ENCODE measurements at places on chromosomes 7 and 10. TPM values are rescaled to one million over a fixed set of nuclear protein-coding genes. Genes with fewer than 3 reads are reported as not detected.

DNA sequence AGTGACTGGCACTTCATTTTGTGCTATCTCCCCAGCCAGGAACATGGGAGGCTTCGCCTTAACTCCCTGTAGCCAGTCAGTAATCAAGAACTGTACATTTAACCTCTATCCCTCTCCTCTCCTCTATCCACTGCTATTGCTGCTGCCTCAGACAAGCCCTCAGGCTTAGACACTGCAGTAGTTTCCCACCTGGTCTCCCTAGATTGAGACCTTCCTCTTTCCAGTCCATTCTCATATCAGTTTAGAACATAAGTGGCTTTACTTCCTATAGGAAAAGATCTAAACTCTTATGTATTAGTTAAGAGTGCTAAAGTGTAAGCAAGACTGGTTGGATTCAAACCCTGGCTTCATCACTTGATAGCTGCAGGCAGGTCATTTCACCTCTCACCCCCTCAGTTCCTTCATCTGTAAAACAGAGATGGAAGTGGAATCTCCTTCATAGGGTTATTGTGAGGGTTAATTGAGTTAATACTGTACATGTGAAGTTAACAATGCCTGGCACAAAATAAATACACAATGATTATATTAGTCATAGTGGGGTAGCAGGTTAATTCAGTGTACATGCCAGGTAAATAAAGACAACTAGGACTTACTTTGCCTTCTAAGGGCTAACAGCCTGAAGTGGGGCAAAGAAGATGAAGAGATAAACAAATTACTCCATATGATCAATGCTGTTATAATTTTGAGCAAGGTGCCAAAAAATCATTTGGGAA, 76.1 kb downstream of the ZNF277 start:
- no peak for DNase-seq

GRCh38 chr7:85081392-85081791, 105.5 kb downstream of the SEMA3D start:
- no peak for DNase-seq

GDF2 gene
- not detected for total RNA-seq

DNA sequence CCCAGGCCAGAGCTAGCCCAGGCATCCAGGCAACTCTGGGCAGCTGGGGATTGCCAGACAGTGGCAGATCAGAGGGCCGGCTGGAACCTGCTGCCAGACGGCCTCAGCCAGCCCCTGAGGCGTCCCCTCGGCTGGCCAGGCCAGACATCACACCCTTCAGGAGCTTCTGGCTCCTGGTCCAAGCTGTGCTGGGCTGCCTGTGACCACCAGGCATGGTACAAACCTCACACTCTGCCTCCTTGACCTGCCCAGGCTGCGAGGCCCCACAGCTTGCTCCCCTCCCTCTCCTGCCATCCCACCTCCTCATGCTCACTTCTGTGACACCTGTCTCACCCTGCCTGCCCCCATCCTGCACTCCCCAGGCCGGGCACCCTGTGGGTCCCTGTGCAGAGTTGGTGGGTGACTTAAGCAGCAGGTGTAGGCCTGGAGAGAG, 5.7 kb downstream of the DEPP1 start:
- DNase-seq: no peak

Measured in uterus (tissue), 4 donors.